ENCODE measurements at places on chromosomes 5 and 9. TPM values are rescaled to one million over a fixed set of nuclear protein-coding genes. Genes with fewer than 3 reads are reported as not detected.

GRCh38 chr9:90365666-90366065 lies 277.0 kb downstream of the DIRAS2 start:
- no peak for DNase-seq

- no peak for DNase-seq
Observed at GRCh38 chr5:66828046-66828547, 231.9 kb downstream of the MAST4 start.

DNA sequence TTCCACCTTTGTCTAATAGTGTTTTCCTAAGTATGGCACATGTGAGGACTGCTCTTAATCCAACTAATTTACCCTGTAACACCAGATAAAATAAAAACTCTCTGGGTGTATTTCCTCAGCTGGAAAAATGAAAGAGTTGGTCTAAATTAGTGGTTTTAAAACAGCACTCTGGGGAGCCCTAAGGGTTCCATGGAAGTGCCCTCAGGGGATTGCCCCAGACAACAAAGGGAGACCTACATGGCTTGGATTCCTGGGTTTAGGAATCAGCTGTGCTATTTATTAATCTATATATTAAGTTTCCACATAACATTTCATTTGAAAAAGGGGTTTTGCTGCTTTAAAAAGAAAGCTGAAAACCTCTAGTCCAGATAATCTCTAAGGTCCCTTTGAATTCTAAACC lies 20.2 kb downstream of the ADAMTS6 start:
- DNase-seq: no peak

DNA sequence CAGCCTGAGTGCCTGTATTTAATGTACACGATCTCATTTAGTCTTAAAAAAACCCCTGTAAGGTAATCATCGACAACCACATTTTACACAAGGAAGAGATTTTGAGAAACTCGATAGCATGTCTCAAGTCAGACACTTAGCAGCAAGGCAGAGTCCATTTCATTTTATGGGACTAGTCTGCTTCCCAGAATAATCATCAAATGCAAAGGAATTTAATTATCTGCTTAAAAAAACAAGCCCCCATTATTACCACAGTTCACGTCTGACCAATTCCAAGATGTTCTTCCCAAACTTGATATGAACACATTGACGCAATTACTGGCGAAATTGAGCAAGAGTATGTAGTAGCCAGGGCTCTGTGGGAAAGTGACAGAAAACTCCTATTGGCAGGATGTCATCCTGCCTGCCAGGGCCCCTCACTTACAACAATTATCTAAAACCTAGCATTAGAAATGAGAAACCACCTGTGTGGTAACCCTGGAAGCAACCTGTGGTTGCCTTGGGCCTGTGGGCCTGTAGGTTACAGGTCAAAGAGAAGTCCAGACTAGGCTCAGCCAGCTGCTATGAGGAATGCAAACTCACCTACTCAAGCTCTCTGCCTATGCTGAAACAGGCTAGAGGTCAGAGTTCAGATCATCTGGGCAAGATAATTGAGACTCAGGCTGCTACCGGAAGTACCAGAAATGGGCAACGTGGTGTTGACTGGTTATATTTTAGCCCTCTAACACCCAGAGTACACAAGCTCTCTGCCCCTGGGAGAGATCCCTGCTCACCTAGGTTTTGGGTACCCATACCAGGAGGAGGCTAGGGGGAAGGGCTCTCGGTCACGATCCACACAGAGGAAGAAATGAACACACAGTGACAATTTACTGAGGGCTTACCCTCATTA lies 1.6 kb downstream of the B4GALT1 start:
- DNase-seq: no peak

DNA sequence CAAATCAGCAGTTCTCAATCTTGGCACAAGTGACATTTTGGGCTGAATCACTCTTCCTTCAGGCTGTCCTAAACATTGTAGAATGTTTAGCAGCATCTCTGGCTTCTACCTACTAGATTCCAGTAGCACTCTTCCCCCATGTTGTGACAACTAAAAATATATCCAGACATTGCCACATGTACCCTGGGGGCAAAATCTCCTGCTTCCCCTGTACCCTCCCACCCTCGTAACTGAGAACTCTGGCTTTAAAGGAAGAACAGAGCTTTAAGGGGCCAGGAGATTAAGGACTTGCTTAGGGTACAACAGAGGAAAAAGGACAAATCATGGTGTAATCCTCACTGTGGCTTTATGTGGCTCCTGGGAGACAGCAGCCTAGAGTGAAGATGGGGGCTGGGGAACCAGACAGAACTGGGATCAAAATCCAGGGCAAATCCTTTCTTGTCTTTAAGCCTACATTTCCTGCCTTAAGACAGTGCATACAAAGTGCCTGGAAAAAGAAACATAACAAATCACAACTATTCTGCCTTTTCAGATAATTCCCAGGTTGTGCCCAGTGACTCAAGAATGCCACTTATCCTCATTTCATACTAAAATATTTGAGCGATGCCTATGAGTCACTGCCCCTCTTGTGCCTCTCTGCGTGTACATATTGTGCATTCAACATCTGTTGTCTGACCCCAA lies 109.3 kb downstream of the DAPK1 start:
- DNase-seq: no peak

DNA sequence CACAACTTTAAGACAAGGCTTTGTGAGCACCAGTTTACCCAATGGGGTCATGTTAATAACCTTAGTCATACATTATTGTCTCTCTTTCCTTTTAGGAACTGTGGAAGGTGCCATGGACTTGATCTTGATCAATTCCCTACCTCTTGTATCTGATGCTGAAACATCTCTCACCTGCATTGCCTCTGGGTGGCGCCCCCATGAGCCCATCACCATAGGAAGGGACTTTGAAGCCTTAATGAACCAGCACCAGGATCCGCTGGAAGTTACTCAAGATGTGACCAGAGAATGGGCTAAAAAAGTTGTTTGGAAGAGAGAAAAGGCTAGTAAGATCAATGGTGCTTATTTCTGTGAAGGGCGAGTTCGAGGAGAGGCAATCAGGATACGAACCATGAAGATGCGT lies 48.7 kb downstream of the TEK start:
- DNase-seq: no peak

DNA sequence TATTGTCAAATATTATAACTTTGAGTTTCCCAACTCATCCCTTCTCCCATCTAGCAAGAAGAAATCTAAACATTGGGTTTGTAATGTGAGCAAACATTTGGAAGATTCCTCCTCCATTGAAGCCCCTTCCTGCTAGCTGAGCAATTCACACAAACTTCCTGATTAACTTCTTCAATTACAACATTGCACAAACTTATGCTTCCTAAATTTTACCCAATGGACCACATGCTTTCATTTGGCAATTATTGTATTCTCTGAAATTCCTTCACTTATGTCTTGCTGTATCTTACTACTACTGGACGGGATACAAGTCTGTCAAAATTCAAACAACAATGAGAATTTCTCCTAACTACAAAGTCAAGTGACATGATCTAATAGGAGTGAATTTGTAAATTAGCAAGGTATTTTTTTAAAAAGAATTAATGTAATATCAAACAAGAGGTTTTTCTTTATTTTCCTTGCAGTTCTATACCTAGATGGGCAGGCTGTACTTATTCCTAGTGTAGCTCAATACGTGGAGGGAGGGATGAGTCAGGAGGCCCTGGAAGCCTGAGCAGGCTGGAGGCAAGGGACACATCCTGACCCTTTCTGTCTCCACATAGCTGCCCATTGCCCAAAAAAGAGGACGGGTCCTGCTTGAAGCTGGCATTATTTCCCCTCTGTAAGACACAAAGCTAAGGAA lies 11.8 kb upstream of the IFNW1 start:
- DNase-seq: no peak

GRCh38 chr9:129010267-129010975 lies 17.7 kb downstream of the SH3GLB2 start:
- DNase-seq: no peak

- DNase-seq: no peak
Observed at GRCh38 chr5:159874263-159874662, 42.0 kb upstream of the ADRA1B start.

DNA sequence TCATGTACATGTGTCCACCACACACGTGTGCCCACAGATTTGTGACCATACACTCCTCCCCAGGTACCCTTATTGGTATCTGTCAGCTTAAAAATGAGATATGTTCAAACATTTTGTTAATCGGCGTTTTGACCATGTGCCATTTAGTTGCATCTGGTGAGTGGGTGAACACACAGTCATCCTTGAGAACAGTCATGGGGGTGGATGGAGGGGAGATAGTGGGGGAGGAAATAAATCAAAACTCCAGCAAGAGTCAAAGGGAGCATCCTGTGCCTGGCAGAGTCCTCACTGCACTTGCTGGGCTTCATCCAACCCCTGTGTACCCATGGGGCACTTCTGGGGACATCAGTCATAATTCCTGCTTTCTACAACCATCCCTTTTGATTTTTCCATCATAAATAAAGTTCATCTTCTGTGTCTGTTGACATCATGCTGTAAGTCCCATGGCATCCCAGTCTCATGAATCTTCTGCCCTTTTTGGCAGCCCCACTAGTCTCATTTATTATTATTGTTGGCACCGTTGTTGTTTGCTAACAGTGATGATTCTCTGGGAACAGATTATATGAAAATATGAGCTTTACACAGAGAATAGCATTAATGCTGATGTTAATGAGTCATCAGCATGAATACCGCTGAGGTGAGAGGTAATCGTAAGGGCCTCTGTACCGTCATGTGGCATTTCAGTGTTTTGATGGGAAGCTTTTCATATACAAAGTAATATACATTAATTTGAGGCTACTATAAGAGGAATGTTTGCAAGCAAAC lies 24.4 kb upstream of the CLK4 start:
- DNase-seq: no peak

- no peak for DNase-seq
Observed at GRCh38 chr5:14296533-14297331, 153.6 kb downstream of the TRIO start.

- peak; percentile 24 for DNase-seq
Observed at GRCh38 chr9:77876091-77876490, 155.5 kb downstream of the GNAQ start.

GRCh38 chr9:93567271-93567959 lies 9.0 kb upstream of the PHF2 start:
- no peak for DNase-seq

DNA sequence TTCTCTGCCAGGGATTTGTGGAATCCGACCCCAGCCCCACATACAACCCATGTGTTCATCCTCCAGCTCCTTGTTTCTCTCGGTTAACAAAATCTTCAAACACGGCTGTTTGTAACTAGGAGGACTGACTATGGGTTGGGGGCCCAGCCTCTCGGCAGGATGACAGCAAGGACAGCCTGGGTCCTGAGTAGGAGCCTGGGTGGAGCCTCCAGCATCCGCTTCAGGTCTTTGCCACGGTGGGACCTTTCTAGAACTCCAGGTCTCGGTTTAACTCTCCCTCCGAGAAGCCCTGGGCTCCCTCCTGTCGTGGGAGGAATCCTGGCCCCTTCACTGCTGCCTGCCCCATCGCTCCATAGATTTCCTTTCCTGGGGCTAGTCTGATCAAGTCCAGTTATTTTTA lies 248.5 kb downstream of the PBX3 start:
- no peak for DNase-seq

DNA sequence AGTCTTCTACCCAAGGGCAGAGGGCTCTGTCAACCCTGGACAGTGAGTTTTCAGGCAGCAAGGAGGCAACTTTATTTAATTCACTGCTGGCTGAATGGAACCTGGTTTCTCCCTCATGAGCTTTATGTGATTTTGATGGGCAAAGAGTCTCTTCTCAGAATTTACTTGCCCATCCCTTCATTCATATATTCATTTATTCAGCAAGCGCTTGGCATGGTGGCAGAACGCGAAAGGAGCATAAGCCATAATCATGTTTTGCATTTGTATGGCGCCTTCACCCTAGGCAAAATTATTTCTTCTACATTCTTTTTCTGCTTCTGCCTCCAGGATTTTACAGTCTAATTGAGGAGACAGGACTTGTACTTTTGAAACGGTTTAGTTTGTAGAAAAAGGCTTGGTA lies 8.0 kb downstream of the DELE1 start:
- no peak for DNase-seq

DNA sequence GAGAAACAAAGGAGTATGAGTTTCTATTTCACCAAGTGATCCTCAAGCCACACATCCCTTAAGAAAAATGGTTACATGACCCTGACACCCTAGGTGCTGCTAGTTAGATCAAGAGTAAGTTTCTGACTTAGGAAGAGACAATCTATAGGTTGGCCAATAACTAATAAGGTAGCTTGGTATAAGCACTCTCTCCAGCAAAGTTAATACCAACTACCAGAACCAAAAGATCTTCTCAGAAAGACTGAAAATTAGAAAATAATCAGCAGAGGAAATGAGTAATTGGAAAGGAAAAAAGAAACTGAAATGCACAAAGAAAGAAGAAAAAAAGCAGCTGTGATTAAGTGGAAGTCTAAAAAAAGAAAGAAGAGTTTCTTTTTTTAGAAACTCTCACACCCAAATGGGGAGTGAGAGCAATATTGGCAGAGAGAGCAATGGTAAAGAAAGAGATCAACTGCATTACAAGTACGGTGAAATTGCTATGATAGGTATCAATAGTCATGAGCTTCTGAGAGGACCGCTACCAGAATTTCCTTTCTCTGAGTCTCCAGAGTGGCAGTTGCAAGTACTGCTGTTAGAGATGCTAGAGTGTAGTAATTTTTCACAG lies 195.5 kb downstream of the TMEM167A start:
- DNase-seq: no peak

GRCh38 chr5:68515514-68515913 lies 300.0 kb downstream of the PIK3R1 start:
- DNase-seq: no peak

DNA sequence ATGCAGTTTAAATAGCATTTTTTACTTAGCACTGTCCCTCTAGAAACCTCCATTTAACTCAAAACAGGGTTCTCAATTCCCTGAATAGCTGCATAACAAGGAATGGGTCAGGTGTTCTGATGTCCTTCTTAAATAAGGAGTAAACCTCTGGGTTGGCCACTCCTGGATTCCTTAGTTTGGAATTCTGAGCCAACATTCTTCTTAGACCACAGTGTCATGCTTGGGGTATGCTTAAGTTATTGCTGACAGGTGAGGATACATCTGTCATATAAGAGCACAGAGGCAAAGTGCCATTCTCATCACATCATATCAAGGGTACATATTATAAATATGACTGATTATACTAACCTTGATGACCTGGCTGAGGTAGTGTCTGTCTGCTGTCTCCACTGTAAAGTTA lies 179.9 kb upstream of the SEMA6A start:
- DNase-seq: no peak

- DNase-seq: no peak
Observed at GRCh38 chr5:148620696-148621095, 33.6 kb downstream of the HTR4 start.

GRCh38 chr9:468766-469426 lies 254.2 kb downstream of the DOCK8 start:
- no peak for DNase-seq

- DNase-seq: peak; percentile 86
Observed at GRCh38 chr9:85610074-85610860, 131.5 kb downstream of the AGTPBP1 start.

The AGXT2 gene
- total RNA-seq: not detected

The ODF2 gene
- 37.7 TPM for total RNA-seq

The SELENOP gene
- total RNA-seq: 7.2 TPM

The SH3TC2 gene
- total RNA-seq: 21.8 TPM

The FCN2 gene
- not detected for total RNA-seq

The SH2D3C gene
- 0.11 TPM for total RNA-seq

The MARCHF6 gene
- total RNA-seq: 73.0 TPM

The PTGER4 gene
- total RNA-seq: 0.95 TPM

The PCDH12 gene
- total RNA-seq: not detected

The MUSK gene
- total RNA-seq: not detected

The PTGDS gene
- not detected for total RNA-seq

The SERF1B gene
- total RNA-seq: 43.9 TPM

All from SK-MEL-5 (cell line).